Right renal cortex interstitium (tissue), 3 donors: ENCODE measurements at places on chromosomes 2 and 18.

- DNase-seq, result no peak
Measured at GRCh38 chr2:202299712-202300111, 34.1 kb downstream of the NOP58 start.

GRCh38 chr2:112081262-112081661 is 26.2 kb downstream of the TMEM87B start:
- no peak for DNase-seq

DNA sequence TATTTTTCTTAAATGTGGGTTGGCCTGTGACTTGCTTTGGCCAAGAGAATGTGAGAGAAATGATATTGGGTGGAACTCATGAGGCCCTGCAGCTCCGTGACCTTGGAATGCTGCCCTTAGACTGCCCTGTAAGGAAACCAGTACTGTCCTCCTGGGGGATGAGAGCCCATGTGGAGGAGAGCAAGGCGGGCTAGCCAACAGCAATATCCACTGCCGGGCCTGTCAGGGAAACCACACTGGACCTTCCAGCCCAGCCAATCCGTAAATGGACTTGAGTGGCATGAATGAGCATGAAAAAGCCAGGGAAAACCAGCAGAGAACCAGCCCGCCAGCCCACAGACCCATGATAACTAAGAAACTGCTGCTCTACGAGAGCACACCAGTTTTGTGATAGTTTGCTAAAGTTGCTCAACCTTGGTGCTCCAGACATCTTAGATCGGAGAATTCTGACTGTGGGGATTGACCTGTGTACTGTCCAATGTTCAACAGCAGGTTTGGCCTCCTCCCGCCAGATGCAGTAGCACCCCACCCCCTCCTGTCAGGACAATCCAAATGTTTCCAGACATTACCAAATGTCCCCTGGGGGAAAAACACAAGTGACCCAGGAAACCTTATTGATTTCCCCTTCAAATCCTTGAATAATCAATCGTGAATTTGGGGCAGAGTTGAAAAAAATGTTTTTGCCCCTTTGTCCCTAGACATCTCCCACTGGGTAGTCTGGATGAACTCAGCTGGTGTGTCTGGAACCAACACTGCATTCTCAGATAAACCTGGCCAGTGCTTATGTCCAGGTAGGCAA is 27.2 kb downstream of the ALPK2 start:
- no peak for DNase-seq

- DNase-seq, result no peak
Measured at GRCh38 chr2:147449323-147449991, 395.4 kb upstream of the ACVR2A start.

- no peak for DNase-seq
Measured at GRCh38 chr2:229434187-229434586, 163.1 kb upstream of the PID1 start.

DNA sequence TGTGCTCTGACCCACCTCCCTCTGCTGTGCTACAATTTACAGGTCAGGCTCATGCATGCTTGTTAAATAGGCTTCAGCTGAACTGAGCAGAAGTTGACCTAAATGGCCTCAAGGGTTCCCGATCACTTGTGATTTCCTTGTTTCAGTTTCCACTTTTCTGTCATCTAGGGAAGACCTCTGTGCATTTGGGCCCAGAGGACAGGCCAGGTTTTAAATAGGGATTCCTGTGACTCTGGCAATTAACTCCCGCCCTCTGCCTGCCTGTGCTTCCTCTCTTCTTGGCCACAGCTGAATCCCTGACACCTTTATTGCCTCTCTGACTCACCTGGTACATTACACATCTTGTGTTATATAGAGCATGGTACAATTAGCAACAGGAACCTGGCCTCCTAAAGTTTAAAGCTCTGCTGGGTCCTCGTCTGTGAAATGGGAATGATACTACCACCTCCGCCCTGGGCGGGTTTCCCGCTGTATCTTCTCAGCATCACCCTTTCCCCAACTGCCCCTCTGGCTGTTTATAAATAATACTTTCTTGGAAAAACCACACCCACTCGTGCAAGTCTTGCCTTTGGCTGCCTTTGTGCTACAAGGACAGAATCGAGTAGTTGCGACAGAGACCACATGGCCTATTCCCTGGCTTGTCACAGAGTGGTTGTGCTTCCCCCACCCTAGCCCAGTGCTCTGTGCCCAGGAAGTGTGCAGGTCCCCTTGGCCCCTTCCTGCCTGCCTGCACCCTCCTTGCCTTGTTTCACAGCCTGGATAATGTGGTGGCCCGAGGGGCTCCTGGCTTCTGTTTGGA is 7.9 kb downstream of the CABLES1 start:
- no peak for DNase-seq

DNA sequence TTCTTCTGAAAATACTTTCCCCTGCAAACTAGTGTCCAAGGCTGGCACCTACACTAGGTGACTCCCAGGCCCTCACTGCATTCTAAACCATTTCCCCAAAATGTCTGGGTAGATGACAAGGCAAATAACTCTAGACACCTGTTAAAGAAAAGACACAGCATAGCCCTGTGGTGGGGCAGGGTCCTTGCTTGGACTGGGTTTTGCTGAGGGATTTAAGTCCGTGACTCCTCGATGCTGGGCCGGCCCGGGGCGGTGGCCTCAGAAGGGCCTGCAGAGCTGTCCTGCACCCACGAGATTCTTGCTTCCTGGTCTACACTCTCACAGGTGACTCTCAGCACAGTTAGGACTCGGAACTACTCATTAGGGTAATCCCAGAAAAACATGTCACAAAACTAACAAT is 55.2 kb downstream of the MBP start:
- no peak for DNase-seq

DNA sequence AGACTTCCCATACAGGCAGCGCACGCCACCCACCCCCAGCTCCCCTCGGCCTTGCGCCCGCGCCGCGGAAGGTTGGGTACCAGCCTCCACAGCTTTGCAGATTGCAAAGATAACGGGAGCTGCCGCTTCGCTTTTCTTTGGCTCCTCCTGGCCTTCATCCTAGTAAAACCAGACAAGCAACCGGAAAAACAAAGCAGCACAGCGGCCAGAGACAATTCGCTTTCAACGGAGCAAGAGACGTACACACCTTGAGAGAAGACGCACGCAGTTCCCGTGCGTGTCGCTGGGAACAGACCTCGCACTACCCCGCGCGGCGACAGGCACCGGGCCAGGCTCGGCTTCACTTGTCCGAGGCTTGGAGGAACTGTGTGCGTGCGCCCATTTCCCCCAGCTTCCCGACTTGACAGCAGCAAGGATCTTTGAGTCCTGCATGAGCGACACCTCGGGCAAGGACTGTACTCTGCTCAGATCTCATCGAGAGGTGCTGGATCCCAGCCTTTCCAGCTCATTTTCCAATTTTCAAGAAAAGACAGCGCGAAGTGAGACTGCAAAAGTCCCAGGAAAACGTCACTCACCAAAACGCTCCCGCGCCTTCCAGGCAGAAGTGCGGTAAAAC is 964 bp downstream of the ZBTB7C start:
- DNase-seq, result no peak

DNA sequence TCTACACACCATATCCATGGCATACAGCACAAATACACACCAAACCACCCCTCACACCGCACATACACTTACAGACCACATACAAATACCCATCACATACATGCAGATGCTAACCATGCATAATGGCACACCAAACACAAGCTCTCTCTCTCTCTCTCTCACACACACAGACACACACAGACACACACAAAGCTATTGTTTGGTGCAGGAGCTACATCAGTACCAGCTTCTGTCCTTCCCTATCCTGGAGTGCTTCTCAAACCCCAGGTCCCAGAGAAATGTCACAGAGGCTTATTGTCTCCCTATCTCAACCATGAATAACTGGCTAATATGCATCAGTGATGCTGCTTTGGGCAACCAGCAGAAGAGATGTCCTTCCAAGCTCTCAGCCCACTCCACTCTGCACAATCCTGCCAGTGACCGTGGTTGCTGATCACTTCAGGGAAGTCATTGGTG is 36.5 kb upstream of the ST3GAL5 start:
- DNase-seq, result no peak

GRCh38 chr2:227616631-227617030 is 667 bp upstream of the SCYGR4 start:
- DNase-seq, result no peak

- no peak for DNase-seq
Measured at GRCh38 chr2:174211954-174212353, 36.4 kb downstream of the OLA1 start.
